WERI-Rb-1 (cell line): ENCODE measurements at places on chromosomes 11 and 22.

- no peak for DNase-seq
Measured at GRCh38 chr11:3849297-3849874, 6.1 kb upstream of the STIM1 start.

GRCh38 chr11:47060807-47061206 lies 115.9 kb downstream of the ARFGAP2 start:
- DNase-seq: no peak

DNA sequence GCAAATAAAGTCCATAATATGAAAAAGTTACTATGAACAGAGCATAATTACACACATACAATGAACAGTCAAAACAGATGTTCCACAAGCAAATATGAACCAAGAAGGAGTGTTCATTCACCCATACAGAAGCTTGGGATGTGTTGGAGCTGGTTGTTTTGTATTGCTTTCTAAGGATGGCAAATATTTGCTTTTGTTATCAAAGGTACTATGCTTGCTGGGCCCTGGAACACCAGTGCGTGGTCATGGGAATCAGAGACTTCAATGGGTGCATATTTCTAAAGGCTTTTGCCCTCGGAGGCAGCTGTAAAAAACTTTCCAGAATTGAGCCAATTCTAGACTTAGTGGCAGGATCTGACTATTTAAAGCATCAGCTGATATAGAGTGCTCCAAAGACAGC lies 85.1 kb downstream of the BARX2 start:
- no peak for DNase-seq

GRCh38 chr22:45366713-45367112 lies 46.7 kb downstream of the SMC1B start:
- DNase-seq: no peak

- DNase-seq: peak; percentile 11
Measured at GRCh38 chr11:30960387-30960992, 374.3 kb upstream of the MPPED2 start.

DNA sequence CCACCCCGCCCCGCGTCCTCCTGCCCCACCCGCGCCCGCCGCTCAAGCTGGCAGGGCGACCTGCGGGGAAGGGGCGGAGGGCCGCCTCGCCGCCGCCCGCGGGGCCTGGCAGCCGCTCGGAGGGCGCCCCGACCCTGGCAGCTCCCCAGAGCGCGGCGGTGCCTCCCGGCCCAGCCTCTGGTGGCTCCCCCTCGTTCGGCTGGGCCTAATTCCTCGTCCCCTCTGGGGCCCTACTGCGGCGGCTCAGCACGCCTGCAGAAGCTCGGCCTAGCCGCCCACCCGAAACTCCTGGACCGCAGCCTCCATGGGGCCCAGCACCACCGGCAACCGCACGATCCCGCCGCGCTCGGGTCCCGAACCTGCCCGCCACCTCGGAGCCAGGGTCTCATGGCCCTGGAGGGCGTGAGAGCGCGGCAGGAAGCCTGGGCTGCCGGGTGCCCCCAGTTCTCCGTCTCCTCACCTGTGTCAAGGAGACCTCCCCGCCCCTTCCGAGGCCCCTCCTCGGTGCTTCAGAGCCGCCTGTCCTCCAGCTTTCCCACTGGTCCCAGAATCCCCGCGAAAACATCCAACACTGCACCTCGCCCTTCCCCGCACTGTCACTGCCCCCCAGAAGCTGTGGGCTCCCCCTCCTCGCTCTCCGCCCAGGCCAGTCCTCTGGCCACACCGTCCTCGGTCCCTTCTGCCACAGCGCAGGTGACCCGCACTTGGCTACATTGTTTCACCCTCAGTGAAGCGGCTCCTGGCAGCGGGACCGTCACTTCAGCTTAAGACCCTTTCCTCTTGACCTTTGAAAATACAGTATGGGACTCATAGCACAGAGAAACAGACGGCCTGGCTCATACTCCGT lies 613 bp upstream of the GSC2 start:
- DNase-seq: no peak

DNA sequence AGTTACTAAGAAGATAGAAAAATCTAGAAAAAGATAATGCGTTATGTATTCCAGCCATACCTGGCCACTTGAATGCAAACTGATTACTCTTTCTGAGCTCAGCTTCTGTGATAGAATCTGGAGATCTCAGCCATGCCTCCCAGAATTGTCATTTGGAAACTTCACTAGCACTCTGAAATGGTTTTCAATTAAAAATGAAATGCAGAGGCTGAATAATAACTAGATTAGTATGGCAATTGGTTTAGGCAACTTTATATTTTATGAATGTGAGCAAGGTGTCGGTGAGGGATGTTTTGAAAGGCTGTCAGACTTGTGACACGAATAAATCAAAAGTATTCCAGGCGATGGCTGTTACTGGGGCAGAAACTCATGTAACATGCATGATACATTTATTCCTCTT lies 128.8 kb upstream of the SORL1-AS1 start:
- DNase-seq: no peak

DNA sequence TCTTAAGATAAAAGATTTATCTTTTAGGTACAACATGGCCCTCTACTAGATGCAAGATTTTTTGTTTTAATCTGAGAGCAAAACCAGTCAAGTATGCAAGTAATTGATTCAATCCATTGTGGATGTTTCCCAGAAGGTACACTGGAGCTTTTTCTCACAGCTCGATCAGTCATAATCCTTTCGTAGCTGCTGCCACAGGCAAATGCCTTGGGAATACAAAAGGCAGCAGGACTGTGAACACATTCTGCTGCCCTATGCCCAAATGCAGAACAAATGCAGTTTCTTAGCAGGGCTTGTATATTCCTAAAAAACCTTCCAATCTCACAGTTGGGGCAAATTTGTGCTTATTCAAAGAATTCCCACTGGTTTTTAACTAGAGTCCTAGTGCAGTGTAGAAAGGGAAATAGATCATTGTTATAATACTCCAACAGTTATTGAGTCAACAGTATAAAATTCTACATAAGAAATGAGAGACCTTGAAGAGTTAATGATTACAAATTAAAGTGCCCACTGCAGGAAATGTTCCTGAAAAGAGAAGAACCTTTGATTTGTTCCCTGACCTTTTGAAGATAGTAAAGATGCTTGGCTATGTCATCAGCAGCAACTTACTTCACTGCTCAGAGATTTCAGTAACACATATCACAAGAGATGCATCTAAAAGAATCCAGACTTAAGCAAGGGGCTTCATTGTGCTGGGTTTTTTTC lies 14.1 kb downstream of the LPXN start:
- DNase-seq: no peak

- DNase-seq: no peak
Measured at GRCh38 chr11:121512468-121513465, 60.0 kb upstream of the SORL1-AS1 start.
